Kasumi-1 (cell line): ENCODE measurements at places on chromosomes 13 and 19.
A peak's percentile ranks its signal among the peaks of the same experiment; 100 is the strongest.

DNA sequence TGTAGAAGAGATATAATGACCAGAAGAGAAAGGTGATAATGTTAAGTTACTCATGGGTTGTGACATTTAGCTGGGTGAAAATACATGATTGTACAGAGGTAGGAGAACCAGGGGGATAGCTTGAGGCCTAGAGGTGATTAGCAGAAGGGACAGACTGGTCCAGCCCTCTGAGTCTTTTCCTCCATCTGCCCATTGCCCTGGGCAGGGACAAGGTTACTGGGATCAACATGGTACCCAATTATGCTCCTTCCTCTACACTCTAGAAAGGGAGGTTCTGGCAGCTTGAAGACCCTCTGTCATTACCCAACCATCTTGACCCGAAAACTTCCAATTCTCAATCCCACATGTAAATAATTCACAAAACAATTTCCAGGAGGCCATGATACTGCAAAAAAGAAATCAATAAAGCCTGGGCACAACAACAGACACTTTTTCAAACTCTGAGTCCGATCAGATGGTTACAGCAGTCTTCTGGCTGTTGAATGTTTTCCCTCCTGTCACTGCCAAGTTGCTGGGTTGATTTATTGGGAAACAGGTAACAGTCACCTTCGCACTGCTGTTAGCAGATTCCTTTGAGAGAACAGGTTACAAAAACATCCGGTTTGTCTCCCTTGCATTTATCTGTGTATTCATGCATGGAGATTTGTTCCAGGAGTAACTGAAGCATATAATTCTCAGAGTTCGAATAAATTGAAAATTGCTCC lies 239.1 kb upstream of the HTR2A start:
- DNase-seq = no peak

DNA sequence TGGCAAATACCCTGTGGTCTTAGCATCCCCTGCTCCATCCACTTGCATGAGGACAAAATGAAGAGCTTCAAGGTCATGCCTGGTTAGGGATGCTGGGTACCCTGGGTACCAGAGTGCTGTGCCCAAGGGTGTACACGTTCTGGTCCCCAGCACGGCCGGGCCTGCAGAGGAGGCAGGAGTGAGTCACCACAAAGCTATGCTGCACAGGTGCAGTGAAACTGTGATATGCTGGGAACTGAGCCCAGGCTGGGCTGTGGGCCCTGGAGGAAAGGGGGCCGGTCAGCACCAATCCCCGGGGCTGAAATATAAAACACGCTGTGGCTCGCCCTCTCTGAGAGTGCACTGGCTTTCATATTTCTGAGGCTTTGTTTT lies 95.1 kb downstream of the TSHZ3 start:
- DNase-seq = no peak

DNA sequence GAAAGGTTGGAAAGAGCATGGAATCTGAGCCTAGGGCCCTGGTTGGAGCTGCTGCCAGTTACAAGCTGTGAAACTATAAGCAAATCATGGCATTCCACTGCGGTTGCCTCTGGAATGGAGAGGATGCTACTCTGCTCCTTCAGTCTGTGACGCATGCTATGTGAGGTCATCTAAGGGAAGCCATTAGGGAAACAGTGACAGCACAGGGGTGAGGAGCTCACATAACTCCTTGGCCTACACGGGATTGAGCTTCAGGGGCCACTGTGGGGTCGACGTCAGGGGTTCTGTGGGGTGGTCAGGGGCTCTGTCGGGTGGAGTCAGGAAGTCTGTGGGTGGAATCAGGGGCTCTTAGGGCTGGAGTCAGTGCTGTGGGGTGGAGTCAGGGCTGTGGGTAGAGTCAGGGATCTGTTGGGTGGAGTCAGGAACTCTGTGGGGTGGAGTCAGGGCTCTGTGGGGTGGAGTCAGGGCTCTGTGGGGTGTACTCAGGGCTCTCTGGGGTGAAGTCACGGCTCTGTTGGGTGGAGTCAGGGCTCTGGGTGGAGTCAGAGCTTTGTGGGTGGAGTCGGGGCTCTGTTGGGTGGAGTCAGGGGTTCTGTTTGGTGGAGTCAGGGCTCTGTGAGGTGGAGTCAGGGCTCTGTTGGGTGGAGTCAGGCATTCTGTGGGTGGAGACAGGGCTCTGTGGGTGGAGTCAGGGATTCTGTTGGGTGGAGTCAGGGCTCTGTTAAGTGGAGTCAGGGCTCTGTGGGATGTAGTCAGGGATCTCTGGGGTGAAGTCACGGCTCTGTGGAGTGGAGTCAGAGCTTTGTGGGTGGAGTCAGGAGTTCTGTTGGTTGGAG lies 35.8 kb upstream of the MEDAG start:
- DNase-seq = no peak

- no peak for DNase-seq
Observed at GRCh38 chr13:110394371-110394841, 87.3 kb downstream of the COL4A2 start.

DNA sequence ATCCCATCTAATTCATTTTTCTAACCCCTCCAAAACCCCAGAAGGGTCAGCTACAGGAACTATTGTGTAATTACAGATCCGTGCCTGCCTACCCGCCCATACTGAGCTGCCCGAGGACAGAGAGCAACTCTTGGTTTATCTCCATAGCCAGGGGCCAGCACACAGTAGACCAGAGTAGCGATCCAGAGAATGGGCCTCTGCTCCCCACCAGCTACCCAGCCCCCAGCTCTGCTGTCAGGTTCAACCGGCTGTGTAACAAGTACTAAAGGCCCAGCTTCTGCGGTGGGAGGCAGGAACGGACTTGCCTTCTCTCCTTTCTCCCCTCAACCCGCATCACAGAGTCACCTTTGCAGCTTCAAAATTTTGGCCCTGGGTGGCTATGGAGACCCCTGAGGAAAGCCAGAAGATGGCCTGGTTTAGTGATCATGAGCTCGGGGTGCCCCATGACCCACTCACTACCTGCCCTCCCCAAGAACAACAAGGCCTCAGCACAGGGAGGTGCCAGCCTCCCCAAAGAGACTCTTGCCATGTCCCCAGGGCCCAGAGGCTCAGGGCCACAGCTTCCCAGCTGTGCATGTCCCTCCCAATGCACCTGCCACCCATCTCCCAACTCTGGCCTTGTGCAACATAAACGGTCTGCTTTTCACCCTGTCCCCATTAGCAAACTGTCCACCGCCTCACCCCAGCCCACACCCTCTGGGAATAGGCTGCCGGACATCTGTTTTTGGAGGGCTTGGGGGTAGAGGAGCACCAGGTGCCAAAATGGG lies 5.7 kb downstream of the CALM3 start:
- no peak for DNase-seq

DNA sequence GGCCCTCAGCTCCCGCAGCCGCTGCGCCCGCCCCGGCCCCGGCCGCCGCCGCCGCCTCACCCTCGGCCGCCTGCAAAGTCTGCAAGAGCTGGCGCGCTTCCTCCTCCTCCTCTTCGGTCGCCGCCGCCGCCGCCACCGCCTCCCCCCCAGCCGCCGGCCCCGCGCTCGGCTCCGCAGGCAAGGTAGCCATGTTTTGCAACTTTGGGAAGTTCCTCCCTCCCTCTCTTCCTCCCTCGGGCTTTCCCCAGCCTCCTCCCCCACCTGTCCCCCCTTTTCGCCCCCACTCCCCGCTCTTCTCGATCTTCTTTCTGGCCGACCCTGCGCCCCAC lies 433 bp downstream of the SIX5 start:
- DNase-seq = peak; percentile 55

DNA sequence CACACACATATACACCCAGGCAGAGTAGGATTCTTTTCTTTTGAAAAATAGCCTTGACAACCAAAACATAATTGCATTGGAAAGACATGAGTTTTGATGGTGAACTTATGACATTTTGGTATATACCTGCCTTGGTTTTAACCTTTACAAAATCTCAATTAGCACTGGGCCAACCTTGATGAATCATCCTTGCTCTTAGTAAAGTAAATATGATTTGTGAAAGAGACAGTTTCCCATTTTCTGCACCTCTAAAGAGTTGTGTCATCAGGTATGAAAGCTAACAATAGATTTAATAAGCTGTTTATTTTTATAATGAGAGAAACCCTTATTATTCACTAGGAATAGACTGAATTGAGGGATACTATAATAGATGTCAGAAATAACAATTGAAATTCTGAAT lies 15.7 kb upstream of the ENOX1 start:
- DNase-seq = no peak

- no peak for DNase-seq
Observed at GRCh38 chr13:44385847-44386246, 12.2 kb downstream of the SERP2 start.

DNA sequence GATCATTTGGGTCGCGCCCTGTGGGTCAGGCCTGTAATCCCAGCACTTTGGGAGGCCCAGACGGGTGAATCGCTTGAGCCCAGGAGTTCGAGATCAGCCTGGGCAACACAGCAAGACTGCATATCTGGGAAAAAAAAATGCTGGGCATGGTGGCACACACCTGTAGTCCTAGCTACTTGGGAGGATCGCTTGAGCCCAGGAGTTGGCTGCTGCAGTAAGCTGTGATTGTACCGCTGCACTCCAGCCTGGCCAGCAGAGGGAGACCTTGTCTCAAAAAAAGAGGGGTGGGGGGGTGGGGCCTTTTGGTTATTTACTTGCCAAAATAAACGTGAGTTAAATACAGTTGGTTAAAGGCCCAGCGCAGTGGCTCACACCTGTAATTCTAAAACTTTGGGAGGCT lies 9.8 kb upstream of the ZNF544 start:
- DNase-seq = no peak

DNA sequence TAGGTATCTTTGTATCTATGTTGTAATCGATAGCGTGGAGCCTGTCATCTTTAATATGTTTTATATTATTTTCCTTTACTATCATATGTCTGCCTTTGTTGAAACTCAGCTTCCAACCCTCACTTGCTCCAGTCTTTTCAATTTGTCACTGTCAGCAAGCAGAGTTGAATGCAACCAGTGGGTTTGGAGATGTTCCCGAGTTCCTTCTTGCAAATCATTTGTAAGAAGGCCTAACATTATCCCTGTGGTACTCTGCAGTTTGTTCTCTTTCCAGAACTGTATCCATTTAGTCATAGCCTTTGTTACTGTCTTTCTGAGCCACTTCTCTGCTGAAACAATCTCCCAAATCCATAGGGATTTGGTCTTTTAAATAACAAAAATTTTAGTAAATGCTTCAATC lies 41.8 kb downstream of the RNASEH2B start:
- DNase-seq = no peak

- DNase-seq = no peak
Observed at GRCh38 chr19:53507523-53508442, 30.2 kb upstream of the ZNF331 start.

- DNase-seq = no peak
Observed at GRCh38 chr19:19567391-19567790, 29.3 kb downstream of the CILP2 start.

DNA sequence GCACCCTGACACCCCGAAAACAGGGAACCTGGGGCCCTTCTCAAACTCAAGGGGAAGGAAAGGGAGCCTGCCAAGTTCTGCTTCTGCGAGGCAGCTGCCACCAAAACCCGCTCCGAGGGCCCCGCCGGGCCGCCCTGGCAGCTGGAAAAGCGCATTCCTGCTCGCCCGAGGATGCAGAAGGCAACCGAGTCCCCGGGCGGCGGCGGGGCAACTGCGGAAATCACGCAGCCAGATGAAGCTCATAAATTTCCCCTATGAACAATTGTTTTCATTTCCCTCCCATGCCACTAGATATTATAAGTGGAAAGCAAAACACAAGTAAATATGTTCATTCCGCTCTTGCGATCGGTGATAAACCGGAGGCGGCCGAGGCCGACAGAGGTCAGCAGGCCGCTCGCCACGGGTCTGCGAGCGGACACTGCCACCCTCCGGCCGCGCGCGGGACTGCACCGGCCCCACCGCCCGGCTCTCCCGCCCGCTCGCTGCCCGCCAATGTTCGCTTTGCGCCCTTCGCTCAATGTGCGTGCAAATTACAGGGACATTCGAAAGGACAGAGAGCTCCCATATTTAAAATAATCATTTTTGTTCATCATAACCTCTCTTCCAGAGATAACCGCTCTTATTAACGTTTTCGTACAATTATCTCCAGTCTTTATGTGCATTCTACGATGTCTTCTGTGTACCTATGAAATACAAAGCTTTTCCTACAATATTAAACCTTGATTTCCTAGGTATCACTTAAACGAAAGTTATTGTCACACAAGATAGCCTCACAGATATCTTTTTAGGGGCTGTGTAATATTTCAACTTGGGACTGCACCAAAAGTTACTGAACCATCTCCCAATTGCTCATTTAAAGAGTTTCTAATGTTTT lies 120.8 kb upstream of the ZNF507 start:
- DNase-seq = peak; percentile 45

GRCh38 chr13:45584816-45585215 lies 30.7 kb downstream of the ERICH6B start:
- DNase-seq = no peak

DNA sequence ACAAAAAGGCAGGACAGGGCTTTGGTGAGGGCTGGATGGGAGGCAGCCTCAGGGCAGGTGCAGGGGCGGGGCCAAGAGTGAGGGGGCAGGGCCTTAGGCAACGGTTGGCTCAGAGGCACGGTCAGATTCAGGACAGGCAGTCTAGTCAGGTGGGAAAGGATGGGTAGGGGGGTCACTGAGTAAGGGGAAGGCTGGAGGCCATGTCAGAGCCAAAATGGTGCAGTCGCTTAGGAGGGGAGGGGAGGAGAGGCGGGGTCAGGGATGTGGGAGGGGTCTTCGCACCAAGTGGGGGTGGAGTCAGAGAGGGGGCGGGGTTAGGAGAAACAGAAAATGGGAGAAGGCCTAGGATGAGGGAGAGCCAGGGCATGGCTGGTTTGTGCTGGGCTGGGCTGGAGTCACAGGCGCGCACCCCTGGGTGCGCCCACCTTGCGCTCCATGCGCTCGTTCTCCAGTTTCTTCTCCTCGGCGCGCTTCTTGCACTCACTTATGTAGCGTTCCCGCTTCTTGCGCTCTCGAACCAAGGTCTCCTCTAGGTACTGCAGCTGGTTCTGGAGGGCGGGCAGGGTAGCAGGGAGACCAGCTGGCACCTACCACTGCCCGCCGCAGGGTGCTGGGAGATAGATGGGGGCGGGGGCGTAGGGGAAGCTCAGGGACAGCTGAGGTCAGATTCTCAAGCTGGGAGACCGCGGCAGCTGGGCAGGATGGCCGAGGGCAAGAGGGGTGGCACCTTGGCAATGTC lies 6.8 kb upstream of the RGL3 start:
- no peak for DNase-seq

DNA sequence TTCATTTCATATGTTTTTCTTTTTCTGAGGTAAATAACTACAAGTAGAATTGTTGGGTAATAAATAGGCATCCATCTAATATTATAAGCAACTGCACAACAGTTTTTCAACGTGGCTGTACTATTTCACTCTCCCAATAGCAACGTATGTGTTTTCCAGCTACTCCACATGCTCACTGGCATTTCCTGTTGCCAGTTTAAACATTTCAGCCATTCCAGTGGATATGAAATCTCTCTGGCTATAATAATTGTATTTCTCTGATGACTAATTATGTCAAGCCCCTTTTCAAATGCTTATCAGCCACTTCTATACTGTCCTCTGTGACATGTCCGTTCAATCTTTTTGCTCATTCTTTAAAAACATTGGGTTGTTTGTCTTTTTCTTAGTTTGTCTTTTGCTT lies 26.8 kb upstream of the ALOX5AP start:
- DNase-seq = no peak

DNA sequence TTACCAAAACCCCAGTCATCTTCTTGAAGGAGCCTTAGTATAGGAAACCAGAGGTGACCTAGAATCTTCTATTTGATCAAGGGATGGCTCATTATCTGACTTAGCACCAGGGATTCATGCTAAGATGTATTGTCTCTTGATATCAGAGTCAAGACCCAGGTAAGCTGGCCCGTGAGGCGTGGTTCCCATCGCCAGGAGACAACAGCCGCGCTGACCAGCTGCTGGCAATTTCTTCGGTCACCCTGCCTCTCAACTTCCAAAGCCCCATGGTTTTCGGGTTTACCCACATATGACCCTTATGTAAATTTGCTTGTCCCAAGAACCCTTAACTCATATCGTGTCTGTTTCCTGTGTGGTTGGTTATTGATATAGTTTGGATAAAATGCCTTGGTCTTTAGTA lies 77.7 kb upstream of the VSTM2B start:
- DNase-seq = no peak
